ENCODE measurements at places on chromosomes 11 and 22.

DNA sequence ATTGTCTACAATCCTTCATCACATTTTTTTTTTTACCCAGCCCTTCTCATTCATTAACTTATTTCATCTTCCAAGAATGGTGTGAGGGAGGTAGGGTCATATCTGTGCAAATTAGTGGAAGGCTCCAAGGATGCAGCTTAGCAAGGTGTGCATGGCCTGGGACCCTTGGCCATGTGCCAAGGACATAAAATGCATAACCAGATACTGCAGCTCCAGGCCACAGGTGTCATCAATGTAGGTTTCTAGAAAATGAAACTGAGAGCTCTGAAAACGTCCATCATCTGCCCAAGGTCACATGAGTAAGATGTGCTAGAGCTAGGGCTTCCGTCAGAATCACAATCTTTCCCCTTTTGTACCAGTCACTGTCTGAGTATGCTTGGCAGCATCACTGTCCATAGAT lies 29.8 kb downstream of the ANKK1 start:
- no peak for DNase-seq

DNA sequence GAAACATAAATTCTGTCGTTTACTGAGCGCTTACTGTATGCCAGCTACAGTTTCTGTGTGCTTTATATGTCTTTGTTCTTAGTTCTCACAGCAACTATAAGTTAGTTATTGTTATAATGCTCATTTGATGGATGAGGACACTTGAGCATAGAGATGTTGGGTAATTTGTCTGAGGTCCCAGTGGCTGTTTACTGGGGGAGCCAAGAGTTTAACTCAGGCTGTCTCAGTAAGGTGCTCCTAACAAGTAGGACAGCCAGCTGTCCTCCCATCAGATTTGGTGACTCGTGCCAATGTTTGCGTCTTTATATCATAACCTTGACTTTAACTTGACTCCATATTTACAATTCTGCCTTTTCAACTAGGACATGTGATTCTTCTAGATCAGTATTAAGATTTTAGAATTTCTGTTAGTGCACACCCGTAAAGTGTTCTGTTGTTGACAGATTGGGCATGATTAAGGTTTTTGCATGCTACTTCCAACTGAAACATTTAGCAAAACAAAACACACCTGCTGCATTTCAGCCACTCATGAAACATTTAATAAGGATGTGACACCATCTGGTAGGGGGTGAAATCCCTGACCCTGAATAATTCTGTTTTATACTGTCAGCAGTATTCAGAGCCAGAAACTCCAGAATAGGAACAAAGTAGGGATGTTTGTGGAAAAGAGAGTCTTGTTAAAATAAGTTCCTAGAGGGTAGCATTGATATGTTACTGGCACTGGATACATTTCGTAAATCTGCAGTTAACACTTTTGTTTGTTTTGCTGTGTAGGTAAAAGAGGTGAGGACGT lies 1.9 kb downstream of the REXO2 start:
- no peak for DNase-seq

- DNase-seq = no peak
Measured at GRCh38 chr11:8318536-8318935, 54.9 kb upstream of the LMO1 start.

GRCh38 chr11:64714666-64715065 lies 8.3 kb downstream of the NRXN2 start:
- DNase-seq = no peak

GRCh38 chr11:3123761-3124733 lies 41.1 kb downstream of the OSBPL5 start:
- DNase-seq = peak; percentile 96

DNA sequence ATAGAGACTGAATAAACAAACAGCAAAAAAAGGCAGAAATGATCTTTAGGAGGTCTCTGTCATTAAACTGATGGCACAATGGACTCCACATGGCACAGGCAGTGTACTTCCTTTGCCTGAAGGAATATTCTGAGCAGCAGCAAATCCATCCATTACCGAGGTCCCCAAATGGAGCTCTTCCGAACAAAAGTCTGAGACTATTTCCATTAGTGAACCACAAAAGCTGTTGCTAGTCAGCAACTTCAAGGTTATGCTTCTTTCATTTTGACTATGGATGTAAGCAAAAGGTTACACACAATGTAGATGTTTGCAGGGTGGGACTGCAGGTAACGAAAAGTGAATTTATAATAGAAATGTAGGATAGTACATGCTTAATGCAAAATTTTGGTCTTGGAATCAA lies 14.5 kb downstream of the NARS2 start:
- no peak for DNase-seq

GRCh38 chr11:16809886-16810668 lies 71.6 kb downstream of the C11orf58 start:
- peak; percentile 67 for DNase-seq

GRCh38 chr22:46902998-46903916 lies 140.8 kb downstream of the TBC1D22A start:
- DNase-seq = no peak

DNA sequence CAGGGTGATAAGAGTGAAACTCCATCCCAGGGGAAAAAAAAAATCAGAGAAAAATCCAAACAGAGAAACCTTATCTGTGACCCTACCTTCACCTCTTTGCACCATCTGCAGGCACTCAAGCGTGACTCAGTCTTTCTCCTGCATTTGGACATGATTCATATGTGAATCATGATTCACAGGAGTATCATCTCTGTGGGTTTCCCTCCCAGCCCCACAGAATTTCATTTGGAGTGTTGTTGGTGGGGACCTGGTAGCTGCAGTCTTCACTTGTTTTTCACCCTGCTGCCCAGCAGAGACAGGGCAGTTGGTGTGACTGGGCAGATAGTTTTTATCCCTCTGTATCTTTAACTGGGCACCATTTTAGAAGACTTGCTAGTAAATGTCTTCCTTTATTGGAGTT lies 75.7 kb downstream of the DEPDC5 start:
- peak; percentile 88 for DNase-seq

- no peak for DNase-seq
Measured at GRCh38 chr11:62981743-62982142, 3.0 kb downstream of the SLC22A6 start.

- DNase-seq = peak; percentile 90
Measured at GRCh38 chr22:46425016-46425415, 89.5 kb downstream of the TRMU start.

DNA sequence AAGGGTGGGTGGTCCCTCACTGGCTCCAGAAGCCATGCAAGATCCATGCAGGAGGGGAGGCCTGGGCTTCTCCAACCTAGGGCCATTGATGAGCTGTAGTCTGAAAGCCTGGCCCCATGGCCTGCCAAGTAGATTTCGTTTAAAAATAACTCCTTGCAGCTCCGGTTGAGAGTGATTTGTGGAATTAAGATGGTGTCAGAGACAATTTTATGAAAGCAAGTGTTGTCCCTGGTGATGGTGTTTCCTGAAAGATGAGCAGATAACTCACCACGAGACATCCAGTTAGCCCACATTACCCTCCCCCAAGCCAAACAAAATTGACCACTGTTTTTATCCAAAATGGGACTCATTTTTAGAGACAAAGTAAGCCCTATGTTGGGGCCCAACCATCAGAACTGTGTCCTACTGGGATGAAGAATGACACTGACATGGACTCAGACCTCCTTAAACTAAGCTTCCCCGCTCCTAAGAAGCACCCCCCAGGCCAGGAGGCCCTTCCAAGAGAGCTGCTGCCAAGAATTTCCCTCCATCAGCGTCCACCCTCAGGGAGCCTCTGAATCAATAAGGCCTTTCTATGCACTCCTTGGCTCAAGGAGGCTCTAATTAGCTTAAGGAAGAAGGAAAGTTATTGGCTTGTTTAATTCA lies 174.2 kb upstream of the NCAM1 start:
- no peak for DNase-seq

DNA sequence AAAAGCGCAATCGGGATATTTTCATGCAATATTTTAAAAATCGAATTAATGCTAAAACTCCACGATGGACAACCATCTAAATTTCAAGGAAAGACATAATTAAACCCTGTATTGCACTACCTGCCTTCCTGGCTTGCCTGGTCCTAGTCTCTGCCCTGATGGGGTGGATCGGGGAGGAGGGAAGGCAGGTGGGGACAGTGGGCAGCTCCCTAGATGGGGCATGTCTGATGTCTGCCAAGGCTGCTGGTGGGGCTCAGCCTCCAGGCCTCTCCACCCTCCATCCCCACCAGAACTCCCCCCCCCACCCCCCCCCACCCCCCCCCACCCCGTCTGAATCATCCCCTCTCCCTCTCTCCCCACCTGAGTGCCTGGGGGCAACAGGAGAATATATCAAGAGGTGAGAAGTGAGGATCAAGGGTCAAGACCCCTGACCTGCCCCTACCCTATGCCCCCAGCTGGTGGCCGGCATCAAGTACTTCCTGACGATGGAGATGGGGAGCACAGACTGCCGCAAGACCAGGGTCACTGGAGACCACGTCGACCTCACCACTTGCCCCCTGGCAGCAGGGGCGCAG lies 650 bp downstream of the CST6 start:
- no peak for DNase-seq

- DNase-seq = no peak
Measured at GRCh38 chr11:34624069-34624468, 3.2 kb downstream of the EHF start.
